Ureter (tissue), 1 donor: ENCODE measurements at places on chromosomes 6 and 20. TPM values are rescaled to one million over a fixed set of nuclear protein-coding genes. Genes with fewer than 3 reads are reported as not detected.

DNA sequence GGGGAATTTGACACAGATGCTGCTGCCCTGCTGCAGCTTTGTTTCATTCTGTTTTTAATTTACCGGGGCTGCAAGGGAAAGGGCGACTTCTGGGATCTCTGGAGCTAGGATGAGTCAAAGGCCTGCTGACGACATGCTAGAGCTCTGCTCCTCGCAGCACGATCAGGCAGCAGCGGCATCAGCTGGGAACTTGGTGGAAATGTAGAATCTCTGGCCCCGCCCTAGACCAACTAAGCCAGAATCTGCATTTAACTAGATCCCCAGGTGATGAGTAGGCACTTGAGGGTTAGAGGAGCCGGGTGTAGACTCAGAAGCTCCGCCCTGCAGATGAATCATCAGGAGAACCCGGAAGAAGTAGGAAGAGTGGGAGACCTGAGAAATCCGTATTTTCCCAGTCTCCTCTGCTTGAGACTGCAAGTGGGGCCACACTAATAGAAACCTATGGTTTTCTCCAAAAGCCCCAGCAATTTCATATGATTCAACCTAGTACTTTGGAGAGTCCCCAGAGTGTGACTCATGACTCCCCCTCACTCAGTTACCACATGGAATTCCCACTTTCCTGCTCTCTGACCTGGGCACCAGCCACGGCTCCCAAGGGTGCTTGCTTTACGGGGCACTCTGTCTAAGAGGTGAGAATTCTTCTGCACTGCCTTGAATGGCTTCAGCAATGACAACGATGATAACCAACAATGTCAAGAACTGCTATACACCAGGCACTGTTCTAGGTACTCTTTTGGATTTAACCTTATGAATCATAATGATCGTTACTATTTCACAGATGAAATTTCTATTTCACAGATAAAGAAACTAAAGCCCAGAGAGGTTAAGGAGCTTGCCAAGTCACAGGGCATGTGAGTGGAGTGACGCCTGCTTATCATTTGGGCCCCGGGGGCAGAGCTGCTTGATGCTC is 18.1 kb downstream of the TUBB2B start:
- peak; percentile 65 for DNase-seq

DNA sequence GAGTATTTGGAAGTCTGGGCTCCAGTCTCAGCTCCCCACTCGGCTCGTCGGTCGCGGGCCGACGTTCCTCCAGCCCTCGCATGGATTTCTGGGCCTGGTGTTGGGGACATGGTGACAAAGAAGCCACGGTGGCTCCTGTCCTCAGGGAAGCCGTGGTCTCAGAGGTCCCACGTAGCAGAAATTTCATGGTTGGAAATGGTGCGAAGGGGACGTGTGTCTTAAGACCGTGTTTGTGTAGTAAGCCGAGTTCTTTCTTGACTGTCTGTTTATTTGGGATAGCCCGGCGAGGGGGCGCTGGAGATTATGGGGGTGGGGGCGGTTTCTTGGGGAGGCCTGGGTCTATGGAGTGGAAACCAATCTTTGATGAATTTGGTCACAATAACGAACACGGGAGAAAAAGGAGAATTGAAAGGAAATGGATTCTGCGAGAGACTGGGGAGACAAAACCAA is 23.5 kb upstream of the MAP3K7 start:
- no peak for DNase-seq

The USP49 gene
- 6.0 TPM for total RNA-seq

The TOX2 gene
- 3.9 TPM for total RNA-seq

- no peak for DNase-seq
Measured at GRCh38 chr20:49612127-49612738, 44.3 kb upstream of the PTGIS start.

The LRP11 gene
- 73.6 TPM for total RNA-seq

The TRIM10 gene
- total RNA-seq, result not detected

DNA sequence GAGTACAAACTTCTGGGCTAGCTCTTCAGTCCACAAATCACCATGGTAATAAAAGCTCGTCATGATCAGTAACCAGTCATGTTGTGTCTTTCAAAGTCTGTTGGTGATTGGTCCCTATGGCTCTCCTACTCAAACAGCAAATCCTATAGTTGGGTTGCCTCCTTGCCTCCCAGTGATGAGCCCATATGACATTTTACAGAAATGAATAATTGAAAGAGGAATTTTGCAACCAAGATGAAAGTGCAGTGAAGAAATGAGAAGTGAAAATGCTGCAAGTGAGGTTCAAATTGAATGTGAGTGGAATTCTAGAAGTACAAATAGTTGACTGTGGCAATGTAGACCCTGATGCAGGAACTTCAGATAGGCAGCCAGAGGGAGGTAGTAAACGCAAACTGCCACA is 5.1 kb upstream of the SIRPD start:
- DNase-seq, result no peak

DNA sequence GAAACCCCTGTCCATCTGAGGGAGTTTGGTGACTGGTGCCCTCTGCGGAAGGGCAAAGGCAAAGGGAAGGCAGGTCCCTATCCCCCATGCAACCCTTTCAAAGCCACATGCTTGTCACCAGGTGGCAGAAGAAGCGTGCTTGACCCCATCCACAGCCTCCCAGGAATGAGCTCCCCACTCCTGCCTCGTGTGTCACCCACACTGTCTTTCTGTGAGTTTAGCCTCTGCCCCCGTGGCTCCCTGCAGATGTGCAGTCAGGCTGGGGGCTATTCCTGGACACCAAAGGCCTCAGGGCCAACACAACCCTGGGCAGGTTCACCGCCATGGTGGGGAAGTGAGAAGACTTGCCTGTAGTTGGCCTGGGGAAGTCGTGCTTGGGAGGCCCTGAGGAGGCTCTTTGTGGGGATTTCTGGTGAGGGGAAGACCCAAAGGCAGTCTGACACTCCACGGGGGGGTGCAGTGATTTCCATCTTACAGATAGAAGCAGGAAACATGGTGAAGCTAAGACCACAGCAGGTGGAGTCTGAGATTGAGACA is 16.6 kb upstream of the PCMTD2 start:
- DNase-seq, result no peak

GRCh38 chr20:57959018-57959417 is 249.2 kb upstream of the PMEPA1 start:
- DNase-seq, result peak; percentile 59

DNA sequence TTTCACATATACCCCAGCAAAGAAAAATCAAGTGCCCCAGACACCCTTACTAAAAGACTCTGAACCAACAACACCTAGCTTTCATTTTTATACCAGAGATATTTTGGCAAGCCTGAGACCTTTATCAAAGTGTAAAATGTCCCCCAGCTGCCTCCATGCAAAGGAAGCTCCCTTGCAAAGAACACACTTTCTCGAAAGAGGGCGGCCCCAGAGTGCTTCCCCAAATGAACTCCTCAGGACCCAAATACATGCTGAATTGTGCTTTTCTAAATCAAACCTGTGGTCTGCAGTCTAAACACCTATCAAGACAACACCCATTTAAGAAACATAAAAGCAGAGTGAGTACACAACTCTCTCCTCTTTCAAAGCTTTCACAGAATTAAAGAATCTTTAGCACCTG is 490 bp downstream of the IPCEF1 start:
- DNase-seq, result no peak

GRCh38 chr6:80605165-80605989 is 498.9 kb downstream of the BCKDHB start:
- no peak for DNase-seq

The TSHZ2 gene
- 23.3 TPM for total RNA-seq

The SLC52A3 gene
- total RNA-seq, result 19.1 TPM

GRCh38 chr6:152457949-152458624 is 179.1 kb downstream of the SYNE1 start:
- DNase-seq, result no peak

DNA sequence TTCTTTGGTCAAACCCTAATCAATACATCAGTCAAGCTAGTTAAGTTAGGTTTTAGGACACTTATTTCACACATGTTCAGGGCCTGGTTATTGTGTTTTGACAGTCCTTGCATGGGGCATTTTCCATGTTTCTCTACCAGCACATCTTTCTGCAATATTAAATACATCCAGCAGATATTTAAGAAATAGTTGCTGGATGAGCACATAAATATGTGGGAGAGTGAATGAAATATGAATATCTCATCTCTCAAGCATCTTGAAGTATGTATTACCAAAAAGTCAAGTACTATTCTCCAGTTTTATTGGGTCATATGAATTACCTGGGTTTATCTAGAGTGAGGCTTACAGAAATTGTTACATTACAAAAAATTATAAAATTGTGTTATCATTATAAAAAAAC is 621.9 kb upstream of the GJE1 start:
- no peak for DNase-seq

DNA sequence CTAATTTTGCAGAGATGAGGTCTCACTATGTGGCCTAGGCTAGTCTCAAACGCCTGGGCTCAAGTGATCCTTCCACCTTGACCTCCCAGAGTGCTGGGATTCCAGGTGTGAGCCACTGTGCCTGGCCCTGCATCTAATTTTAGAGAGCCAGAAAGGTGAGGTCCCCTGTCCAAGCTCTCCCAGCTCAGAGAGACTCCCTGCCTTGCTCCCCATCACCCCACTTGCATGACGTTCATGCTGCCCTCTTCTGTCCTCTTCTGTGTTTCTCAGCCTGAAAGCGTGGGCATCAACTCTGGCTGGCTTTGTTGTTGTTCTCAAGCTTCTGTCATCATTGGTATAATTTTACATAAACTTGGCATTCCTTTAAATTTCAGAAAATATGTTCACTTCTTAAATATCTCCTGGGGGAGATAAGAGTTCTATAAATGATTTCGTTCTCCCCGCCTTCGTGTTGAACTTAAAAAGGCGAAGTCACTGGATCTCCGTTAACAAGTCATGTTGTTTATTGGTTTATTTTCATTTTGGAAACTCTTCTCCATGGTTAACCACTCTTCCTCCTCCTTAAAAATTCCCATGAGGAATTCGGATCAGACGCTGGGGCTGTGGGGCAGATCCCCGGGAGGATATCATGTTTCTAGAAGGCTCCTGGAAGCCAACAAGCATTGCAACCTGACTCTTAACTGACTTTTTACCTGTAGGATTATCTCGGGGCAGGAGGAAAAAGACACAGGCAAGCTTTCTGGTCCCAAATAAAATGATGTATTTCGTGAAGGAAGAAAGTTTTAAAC is 13.2 kb upstream of the PARD6B start:
- DNase-seq, result no peak

- no peak for DNase-seq
Measured at GRCh38 chr6:28725274-28725809, 198.4 kb downstream of the TRIM27 start.

- DNase-seq, result no peak
Measured at GRCh38 chr6:138680085-138680484, 93.5 kb upstream of the CCDC28A start.

DNA sequence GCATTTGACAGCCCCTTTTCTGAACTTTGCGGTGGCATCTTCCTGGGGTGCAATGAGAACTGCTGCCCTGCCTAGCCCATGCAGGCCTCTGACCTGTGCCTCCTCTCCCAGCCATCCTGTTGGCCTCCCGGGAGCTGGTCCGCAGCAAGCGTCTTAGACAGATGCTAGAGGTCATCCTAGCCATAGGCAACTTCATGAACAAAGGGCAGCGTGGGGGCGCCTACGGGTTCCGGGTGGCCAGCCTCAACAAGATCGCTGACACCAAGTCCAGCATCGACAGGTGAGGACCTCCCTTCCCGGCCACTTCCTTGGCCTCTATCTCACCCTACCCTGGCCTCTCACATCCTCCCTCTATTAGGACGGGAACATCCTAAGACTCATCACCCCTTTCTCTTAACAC is 37.6 kb downstream of the MOCS1 start:
- no peak for DNase-seq

DNA sequence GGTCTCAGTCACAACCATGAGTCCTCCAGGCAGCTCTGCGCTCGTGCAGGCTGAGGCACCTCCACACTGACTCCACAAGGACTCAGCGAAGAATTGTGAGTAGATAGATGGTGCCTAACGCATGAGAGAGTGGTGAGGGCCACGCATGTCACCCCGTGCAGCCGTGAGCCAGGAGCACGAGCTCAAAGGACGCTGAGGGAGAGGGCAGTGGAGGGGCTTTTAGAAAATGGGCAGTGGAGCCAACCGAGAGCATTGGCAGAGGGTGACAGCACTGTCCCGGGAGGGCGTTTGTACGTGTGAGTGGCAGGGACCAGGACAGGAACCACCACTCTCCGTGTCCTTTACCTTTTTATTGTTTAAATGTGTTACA is 105.6 kb downstream of the PSMB1 start:
- DNase-seq, result no peak

The LAMP5 gene
- 0.31 TPM for total RNA-seq

DNA sequence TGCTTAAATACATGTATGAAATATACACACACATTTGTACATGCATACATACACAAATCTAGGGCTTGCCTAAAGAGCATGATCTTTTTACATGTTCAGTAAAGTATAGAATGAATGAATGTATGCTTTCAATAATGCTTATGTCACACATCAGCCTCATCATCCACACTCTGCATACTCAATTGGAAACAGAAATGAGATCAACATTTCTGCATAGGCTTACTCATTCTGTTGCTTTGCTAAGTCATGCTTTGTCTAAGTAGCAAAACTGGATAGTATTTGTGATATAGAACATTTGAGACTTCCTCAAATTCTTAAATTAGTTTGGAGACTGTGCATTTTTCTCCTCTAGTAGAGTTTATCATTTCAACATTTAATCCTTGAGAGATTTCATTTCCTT is 343.3 kb downstream of the ADGRB3 start:
- DNase-seq, result no peak

The TNXB gene
- total RNA-seq, result 121 TPM

DNA sequence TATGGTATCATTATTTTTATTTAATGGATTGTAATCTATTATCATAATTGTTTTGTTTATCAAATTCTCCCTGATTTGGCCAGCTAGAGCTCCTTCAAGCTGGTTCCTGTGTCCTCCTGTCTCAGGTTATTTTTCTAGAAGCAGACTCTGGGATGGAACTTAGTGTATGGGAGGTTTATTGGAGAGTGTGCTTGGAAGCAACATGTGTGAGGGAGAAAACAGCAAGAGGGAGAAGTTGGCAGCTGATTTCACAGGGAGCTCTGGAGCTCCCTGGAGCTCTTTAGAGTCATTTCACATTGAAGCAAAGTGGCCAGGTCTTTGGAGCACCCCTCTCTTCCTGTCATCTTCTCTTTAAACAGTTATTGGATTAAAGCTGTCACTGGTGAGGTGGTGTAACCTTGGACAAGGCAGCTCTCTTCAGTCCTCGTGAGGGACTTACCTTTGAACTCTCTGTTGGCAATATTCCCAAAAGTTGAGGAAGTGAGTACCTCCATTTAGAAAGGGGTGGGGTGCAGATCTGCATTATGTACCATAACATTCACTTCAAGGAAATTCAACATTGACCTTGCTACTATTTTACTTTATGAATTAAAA is 103.6 kb downstream of the PHF3 start:
- DNase-seq, result no peak

GRCh38 chr6:140537834-140538705 is 1163.6 kb upstream of the CITED2 start:
- DNase-seq, result no peak
